ENCODE measurements at places on chromosomes 7 and 10.

DNA sequence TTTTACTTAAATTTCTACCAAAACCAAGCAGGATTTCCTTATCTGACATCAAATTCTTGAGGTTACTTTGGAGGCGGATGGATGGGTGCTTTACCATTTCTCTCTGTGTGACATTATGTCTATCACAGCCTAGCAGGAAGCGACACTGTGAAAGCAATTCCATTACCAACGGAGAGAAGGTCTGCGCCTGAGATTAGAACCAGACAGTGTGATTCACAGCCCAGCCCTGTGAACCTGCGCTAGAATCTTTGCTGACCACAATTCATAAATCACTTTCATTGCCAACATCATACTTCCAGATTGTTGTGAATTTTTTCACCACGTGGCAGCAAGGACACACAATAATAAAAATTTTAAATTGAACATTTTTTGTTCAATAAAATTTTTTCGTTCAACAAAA is 126.5 kb downstream of the CUBN start:
- DNase-seq: peak; percentile 83

DNA sequence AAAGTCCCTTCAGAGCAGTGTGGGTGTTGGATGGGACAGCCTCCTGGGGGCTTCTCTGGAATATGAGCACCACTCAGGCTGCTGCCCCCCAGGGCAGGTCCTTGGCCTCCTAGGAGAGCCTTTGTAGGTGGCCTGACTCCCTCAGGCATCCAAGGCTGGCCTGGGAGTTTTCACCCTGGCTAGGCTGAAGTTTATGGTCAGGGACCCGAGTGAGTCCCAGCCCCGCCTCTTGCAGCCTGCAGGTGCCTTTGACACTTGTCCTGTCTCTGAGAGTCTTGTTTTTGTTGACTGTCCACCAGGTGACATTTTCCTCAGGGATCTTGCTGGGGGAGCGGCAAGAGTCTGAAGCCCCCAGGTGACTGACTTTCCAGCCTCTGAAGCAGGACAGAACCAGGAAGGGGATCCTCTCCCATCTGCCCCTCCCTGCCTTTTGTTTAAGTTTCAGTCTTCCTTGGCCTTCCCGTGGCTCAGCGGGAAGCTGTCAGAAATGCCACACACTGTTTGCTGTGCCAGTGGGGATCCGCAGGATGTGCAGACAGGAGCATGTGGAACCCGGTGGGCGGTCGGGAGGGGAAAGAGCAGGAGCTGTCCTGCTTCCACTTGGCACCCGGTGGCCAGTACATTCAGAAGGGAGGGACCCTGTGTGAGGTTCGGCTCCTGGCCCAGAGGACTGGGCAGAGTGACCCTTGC is 59.5 kb downstream of the LRRC18 start:
- no peak for DNase-seq

DNA sequence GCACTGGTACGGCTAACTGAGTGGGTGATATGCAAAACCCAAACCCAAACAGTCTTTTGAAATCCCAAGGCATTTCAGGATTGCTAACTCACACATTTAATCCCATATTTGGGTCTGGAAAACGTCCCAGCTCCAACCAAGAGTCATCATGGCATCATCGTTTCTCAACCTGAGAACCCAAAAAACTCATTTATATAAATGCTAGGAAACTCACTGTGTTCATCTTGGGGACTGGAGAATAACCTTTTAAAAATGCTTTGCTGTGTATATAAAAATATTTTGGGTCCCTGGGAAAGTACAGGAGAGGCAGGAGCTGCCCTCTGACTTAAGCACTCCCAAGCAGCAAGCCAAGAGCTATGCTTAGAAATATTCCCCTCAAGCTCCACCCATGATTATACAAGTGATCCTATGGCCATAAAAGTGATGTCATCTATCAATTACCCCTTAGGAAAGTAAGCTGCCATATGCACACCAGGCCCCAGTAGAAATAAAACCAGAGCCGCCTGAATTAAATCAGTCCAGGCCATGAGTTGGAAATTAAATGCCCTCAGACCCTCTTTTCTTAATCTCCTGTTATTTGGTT is 352.1 kb downstream of the FRMD4A start:
- no peak for DNase-seq

DNA sequence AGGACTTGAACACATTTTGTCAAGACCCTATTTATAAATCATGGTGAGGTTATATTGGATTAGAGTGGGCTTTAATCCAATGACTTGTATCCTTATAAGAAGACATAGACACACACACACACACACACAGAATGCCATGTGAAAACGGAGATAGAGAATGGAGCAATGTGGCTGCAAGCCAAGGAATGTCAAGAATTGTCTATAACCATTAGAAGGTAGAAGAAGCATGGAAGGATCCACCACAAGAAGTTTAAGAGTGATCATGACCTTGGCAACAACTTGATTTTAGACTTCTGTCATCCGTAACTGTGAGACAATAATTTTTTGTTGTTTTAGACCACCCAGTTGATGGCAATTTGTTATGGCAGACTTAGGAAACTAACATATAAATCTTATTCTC is 514.2 kb downstream of the TFEC start:
- DNase-seq: no peak

GRCh38 chr7:151537818-151538561 is 18.3 kb upstream of the RHEB start:
- DNase-seq: no peak

DNA sequence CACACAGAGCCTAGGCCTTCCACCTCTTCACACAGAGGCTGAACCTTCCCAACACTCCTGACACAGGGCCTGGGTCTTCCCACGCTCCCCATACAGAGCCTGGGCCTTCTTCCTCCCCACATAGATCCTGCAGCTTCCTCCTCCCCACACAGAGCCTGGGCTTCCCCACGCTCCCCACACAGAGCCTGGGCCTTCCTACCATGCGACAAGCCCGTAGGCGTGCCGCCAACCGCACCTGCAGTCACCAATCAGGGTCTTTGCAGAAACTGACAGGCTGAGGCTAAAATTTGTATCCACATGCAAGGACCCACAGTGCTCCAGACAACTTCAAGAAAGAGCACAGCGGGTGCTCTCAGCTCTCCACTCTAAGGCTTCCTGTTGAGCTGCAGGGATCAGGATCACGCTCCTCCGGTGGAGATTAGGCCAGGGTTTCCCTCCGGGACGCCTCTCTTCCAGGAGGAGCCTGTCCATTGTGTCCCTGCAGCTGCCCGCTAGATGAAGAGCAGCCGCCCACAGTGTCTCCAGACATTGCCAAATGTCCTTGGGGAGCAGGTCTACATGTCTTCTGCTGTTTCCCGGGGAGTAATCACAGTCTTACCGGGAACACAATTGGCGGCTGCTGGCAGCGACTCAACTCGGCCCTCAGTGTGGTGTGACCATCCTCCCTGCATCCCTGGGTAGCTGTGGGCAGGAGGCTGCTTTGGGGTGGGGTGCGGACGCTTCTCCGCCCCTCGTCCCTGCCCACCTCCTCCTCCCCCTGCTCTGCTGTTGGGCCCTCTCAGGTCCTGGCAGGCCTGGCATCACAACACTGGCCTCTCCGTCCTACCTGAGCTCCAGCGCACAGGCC is 9.7 kb downstream of the CFAP46 start:
- DNase-seq: no peak

DNA sequence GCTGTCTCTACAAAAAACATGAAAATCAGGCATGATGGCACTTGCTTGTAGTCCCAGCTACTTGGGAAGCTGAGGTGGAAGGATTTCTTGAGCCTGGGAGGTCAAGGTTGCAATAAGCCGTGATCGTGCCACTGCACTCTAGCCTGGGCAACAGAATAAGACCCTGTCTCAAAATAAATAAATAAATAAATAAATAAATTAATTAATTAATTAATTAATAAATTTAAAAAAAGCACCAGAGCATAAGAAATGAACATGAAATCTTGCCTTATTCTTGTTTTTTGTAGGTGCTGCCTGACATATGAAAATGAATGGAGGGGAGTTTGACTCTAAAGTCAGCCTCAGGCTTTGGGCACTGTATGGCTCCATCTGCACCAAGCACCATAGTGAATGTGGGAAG is 69.9 kb downstream of the GATA3 start:
- DNase-seq: no peak

- no peak for DNase-seq
These were observed 13.7 kb downstream of the RFC2 start for GRCh38 chr7:74240482-74240881.

DNA sequence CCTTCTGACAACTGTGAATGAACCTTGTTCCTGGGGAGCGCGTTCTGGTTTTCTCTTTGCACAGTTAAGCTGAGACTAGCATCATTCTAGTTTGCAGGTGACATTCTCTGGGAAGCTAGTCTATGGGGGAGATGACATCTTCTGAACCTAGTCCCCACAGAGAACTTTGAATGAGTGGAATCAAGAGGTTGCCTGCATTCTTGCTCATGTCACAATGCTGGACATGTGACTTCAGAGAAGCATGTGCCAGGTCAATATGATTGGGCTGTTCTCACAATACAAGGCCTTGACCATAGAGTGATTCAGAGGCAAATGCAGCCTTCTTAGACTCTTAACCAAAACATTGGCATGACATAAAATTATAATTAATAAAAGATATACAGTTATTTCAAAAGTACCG is 22.1 kb downstream of the KLLN start:
- DNase-seq: no peak

GRCh38 chr7:4663239-4664018 is 18.7 kb upstream of the FOXK1 start:
- no peak for DNase-seq

DNA sequence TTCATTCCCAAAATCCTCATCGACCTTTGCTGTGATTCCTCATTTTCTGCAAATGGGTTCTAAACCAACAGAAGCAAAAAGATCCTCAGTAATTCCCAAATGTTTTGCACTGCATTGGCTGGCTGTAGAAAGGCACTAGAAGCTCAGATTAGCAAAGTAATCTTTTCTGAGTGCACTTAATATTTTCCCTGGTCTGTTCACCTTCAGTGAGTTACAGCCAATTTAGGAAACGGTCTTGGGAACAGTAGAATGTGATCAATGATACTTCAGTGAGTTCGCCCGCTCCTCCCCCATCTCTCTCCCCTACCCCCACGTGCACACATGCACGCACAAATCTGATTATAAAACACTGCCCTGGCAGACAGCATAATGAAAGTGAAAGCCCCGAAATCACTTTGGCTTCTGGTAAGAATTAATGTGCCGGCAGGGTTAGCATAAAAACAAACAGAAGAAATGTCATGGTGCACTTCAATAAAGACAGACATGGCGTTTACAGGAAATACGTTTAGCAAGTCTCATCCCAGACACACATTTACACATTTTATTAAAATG is 201.3 kb upstream of the CDCA7L start:
- peak; percentile 87 for DNase-seq
